Activated T-cell treated with anti-CD3 and anti-CD28 coated beads for 1 hour (primary cell): ENCODE measurements at places on chromosomes 2 and 18.
A peak's percentile ranks its signal among the peaks of the same experiment; 100 is the strongest.

GRCh38 chr2:208792766-208793165, 386.2 kb downstream of the PTH2R start:
- DNase-seq: no peak

DNA sequence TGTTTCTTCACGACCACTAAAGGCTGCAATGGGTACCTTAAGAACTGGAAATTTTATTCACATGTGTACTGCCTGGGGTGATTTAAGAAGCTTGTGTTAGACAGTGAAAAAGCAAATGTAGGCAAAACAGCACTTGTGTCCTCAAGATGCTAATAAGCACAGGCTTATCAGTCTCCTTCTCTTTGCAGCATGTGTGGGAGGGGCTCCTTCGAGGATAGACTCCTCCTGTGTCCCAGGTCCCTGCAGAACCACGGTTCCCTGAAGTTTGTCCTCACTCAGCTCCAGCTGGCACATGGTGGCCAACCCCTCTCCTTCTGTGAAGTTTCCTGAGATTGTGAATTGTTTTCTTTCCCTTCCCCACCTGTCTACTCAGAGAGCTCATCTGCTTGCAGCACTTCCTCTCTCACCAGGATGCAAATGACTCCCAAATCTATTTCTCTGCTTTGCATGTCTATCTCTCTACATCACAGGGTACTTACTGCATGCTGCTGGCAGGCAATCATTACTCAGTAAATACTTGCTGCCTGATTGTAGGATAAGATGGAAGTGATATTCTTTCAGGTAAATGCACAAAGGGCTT, 589.6 kb upstream of the KLHL29 start:
- DNase-seq: no peak

GRCh38 chr2:42673989-42674579, 89.9 kb downstream of the OXER1 start:
- DNase-seq: no peak

DNA sequence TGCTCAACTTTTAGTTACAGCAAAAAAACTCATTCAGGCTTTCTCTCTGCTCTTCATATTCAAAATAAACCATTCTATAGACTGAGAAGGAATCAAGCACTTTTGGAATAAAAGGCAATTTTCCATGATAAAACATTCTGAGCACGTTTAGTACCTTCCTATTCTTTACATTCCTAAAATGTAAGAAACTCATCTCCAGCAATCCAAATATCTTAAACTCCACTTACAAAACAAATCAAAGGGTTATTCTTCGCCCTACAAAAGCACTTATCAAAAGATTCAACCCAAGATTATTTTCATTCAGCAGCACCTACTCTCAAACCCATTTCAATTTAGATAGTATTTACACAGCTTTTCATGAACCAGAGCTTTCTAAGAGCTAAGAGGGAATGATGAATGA, 2.9 kb upstream of the LGALSL start:
- DNase-seq: no peak

GRCh38 chr2:230969659-230970015, 26.3 kb upstream of the SPATA3 start:
- DNase-seq: no peak

- DNase-seq: no peak
Observed at GRCh38 chr2:162029287-162029901, 44.6 kb downstream of the DPP4 start.

GRCh38 chr18:58545338-58546296, 83.3 kb downstream of the ALPK2 start:
- DNase-seq: no peak

DNA sequence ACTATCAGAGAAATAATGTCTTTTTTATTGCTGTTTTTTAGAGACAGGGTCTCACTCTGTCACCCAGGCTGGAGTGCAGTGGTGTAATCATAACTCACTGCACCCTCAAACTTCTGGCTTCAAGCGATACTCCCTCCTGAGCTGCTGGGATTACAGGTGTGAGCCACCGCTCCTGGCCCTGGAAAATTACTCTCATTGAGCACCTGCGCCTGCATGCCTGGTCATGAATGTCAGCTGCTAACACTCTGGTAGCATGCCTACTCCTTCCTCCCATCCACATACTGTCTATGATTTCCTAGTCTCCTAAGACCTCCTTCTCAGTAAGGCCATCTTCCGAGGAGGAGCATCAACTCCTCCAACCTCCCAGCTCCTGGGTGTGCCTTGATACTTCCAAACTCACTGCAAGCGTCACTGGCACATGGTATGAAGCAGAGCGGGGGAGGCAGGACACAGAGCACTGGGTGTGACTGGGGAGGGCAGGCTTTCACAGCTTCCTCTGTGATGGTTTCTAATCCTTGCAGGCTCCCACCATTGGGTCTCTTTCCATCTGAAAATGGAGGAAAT, 1.6 kb upstream of the MAP2 start:
- DNase-seq: no peak

GRCh38 chr18:47932190-47932589, 1.7 kb upstream of the SMAD2 start:
- DNase-seq: no peak

- DNase-seq: no peak
Observed at GRCh38 chr2:67318993-67319481, 78.1 kb upstream of the ETAA1 start.

GRCh38 chr18:76405681-76406356, 89.2 kb downstream of the ZNF516 start:
- DNase-seq: no peak

GRCh38 chr2:2059199-2059598, 271.9 kb downstream of the MYT1L start:
- DNase-seq: no peak

DNA sequence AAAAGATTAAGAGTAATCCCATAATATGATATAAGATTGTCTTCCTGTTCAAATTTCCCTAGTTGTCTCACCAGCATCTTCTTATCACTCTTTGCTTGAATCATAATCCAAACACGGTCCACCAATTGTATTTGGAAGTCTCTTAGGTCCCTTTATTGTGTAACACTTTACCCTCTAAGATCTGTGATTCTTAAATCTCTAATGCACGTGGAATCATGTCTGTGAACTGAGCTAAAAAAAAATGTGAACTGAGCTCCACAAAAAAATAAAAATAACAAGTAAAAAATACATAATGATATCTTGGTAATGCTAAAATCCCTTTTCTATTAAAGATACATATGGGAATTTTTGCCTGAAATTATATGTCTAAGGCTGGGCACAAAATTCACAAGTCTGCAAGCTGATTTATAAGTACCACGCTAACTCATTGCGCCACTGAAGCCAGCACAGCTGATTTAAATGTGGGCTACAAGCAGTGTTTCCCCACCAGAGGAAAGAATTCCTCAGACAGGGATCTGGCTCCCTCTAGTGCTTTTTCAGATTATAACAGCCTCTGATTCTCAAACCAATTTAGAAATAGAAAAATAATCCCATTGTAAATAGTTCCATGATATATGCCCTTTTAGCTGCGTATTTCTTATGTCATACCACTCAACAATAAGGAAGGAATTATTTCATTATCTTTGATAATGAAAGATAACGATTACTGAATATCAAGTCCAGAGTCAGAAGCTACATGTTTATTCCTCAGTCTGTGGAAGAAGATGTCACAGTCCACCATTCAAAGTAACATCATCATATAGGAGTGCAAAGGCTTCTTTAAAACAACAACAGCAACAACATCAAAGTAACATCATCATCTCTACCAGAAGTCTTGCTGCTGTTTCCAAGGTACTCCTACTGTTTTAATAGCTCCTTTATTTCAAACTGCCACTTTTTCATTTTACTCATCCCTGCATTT, 22.9 kb downstream of the RBM43 start:
- no peak for DNase-seq

DNA sequence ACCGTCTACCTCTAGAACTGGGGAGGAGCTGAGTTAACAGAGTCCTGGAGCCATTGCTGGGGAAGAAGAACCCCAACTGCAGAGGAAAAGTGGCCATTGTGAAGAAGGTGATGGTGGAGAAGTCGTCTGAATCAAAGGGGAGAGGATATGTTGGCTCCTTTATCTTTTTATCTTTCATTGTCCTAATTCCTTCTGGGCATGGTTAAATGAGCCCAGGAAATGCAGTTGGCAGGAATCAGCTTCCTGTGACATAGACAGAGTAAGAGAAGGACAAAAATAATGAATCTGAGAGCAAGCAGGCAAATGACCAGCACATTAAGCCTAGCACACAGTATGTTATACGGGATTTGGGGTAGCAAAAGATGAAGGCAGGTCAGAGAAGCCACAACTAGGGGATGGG, 16.0 kb upstream of the ACTR3 start:
- no peak for DNase-seq

GRCh38 chr2:72859831-72860262, 27.4 kb upstream of the SPR start:
- DNase-seq: peak; percentile 40

GRCh38 chr2:102801858-102802699, 40.2 kb downstream of the TMEM182 start:
- no peak for DNase-seq

DNA sequence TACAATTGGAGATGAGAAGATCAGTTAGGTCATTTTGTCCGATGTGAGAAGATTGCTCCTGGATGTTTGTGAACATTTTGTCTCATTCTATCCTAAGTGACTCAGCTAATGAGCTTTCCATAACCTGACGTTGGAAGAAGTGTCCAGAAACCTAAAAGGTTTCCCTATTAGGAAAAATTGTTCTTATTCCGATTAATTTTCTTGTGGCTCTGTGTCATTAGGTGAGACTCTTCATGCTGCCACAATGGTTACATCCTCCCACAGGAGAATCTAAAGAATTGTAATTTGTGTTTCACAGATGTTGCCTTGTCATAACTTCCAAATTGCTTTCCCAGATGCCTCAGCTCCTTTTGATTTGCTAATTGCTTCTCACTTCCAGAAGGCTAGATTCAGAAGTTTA, 261.0 kb upstream of the APCDD1 start:
- DNase-seq: no peak

GRCh38 chr18:10759241-10759640, 233.4 kb downstream of the NAPG start:
- no peak for DNase-seq

- DNase-seq: no peak
Observed at GRCh38 chr2:234044157-234044556, 6.3 kb upstream of the SPP2 start.

DNA sequence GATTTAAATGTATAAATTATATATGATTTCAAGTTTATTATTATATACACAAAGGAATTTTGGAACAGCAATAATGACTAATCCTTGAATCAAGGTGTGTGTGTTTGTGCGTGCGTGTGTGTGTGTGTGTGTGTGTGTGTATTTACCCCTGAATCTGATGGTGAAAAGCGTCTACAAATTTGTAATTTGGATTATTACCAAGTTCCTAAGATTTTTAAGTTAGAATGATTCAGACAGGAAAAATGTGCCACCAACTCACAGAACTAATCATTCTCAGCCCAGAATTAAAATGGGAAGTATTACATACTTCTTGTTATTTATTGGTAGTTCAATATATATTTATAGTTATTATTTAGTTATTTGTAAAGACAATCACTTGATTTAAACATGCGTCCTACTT, 12.3 kb downstream of the CALCRL start:
- DNase-seq: no peak

- no peak for DNase-seq
Observed at GRCh38 chr18:14117606-14118005, 14.6 kb downstream of the ZNF519 start.

- no peak for DNase-seq
Observed at GRCh38 chr2:196915507-196916189, 10.9 kb downstream of the PGAP1 start.
